AG10803 (cell line): ENCODE measurements at places on chromosomes 16 and 17.

- peak; percentile 74 for DNase-seq
Observed at GRCh38 chr16:87463722-87464690, 28.8 kb downstream of the ZCCHC14 start.

GRCh38 chr16:68715471-68715870, 21.6 kb upstream of the CDH1 start:
- DNase-seq, result no peak

- DNase-seq, result peak; percentile 15
Observed at GRCh38 chr17:48352630-48353029, 77.4 kb downstream of the SKAP1 start.

GRCh38 chr16:57500578-57501111, 14.4 kb upstream of the DOK4 start:
- DNase-seq, result no peak

- DNase-seq, result no peak
Observed at GRCh38 chr17:64496348-64496785, 487 bp downstream of the POLG2 start.

GRCh38 chr17:41446806-41447205, 6.0 kb upstream of the KRT38 start:
- peak; percentile 46 for DNase-seq

GRCh38 chr17:9860851-9861250, 35.1 kb downstream of the GLP2R start:
- no peak for DNase-seq

- no peak for DNase-seq
Observed at GRCh38 chr17:47703671-47704070, 9.7 kb downstream of the TBKBP1 start.

DNA sequence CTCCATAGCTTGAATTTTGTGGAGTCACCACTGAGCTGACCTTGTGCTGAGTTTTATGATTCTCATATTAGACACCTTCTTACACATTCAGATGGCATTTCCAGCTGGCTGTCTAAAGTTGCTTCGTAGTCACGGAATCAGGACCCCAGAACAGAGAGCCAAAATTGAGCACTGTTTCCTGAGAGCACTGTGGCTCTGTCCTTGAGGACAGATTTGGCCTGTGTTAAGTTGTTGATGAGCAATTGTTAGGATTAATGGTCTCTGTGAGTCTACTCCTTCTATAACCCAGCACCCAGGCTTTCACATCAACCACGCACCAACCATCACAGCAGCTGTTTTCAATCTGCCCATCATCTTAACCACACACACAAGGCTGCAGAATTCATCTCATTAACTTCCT, 277.5 kb upstream of the HSBP1 start:
- peak; percentile 97 for DNase-seq

GRCh38 chr16:7714775-7715174, 382.1 kb downstream of the RBFOX1 start:
- DNase-seq, result no peak

DNA sequence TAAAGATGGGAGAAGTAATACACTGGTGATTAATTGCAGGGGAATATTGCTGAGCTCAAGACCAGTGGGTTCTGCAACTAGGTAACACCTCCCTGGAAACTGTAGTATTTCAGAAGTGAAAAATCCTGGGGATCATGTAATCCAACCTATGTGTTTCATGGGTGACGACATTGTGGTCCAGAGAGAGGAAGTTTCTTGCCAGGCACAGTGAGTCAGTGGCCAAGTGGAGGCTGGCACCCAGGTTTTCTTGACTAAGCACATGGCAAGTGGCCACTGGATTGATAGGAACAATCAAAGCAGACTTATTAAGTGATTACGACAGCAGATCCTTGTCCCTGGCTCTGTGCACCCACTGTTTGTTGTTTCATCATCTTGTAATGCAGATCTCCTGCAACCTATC, 14.6 kb upstream of the CIITA start:
- DNase-seq, result peak; percentile 82

- DNase-seq, result peak; percentile 57
Observed at GRCh38 chr17:81090361-81091136, 55.6 kb downstream of the BAIAP2 start.

- DNase-seq, result peak; percentile 74
Observed at GRCh38 chr16:77584205-77584859, 138.0 kb upstream of the NUDT7 start.

GRCh38 chr17:58281511-58282011, 826 bp upstream of the MPO start:
- DNase-seq, result no peak

DNA sequence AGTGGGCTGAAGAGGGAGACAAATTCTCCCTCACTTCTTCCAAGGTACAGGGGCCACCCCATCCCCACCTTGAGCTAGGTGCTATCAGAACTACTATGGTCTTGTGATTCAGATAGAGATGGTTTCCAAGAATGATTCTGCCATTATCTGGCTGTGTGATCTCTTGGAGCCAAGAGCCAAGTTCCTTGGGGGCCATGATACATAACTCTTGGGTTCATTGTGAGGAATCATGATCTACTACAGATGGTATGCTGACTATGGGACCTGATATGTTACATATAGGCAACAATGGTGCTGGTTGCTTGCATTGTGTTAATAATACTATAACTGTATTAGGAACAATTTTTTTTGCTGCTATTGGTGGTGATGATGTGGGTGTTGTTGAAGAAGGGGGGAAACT, 45.7 kb downstream of the DYNLRB2 start:
- DNase-seq, result peak; percentile 12

DNA sequence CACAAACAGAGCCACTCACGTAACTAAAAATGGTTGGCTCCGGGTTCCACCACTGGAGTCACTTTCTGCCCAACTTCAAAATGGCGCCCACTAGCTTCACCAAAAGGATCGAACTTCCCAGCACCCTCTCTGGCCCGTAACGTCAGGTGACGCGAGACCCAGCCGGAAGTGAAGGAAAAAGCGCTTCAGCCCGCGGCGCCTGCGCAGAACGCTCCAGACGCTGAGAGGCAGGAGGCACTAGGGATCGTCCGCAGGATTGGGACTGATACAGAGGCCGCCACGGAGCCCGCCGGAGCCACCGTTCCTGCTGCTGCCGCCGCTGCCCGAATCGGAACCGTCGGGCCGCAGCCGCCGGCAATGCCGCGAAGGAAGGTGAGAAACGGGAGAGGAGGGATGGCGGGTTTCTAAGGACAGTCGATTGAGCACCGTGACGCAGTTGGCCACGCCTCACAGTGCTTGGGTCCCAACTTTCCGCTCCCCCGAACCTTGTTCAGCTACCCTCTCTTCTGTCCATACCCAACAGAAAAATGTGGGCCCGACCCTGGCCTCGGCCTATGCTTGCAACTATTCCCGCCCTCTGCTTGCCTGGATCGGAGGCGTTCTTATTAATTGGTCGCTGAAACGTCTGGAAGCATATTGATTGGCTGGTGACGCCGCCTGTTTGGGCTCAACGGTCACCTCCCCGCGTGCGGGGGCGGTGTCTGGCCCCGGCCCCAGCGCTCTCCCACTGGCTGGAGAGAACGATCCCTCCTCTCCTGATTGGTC, at the start of gene KAT7:
KAT7 (plus strand) TSS at position 204 of the 765 bp plus-strand sequence; CDS start at position 358, 154 bp downstream.
- peak; percentile 99 for DNase-seq

DNA sequence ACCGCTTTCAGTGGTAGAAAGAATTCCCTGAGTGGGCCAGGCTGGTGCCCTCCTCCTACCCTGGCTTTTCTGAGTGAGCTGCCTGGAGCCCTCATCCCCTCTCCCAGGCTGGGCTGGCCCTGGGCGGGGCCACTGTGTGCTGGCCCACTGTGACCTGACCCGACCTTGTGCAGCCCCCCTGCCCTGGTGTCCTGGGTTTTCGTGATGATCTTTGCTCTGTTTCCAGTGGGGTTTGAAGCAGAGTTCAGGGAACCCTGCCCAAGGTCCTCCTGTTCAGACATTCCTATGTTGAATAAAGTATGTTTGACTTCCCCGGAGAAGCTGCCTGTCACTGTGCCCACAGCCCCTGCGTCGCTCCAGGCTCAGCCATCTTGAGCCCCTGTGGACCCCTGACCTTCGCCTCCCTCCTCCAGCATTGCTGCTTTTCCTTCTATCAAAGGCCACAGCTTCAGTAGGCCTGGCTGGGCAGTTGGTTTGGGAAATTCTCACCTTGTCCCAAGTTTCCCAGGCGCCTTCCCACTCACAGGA, 13.7 kb upstream of the NAGLU start:
- no peak for DNase-seq

DNA sequence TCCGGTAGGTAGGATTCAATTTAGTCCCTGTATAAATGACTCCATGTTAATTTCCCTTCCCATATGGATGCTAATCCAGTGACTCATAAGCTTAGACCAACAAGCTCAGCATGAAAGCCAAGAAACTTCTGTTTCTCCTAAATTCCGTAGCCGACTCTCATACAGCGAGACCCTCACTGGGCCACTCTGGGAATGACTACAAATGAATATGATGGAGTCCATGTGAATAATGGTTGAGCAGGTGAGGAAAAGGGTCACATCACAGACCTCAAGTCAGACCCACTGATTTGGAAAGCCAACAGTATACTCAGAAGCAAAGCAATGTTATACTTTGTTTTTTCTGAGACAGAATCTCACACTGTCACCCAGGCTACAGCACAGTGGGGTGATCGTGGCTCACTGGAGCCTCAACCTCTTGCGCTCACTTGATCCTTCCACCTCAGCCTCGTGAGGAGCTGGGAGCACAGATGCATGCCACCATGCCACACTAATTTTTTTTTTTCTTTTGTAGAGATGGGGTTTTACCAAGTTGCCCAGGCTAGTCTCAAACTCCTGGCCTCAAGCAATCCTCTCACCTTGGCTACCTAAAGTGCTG, 14.6 kb downstream of the RSL1D1 start:
- peak; percentile 77 for DNase-seq

- no peak for DNase-seq
Observed at GRCh38 chr16:29842732-29843346, 20.2 kb downstream of the CDIPT start.

- no peak for DNase-seq
Observed at GRCh38 chr17:63533433-63534077, 10.4 kb downstream of the KCNH6 start.

DNA sequence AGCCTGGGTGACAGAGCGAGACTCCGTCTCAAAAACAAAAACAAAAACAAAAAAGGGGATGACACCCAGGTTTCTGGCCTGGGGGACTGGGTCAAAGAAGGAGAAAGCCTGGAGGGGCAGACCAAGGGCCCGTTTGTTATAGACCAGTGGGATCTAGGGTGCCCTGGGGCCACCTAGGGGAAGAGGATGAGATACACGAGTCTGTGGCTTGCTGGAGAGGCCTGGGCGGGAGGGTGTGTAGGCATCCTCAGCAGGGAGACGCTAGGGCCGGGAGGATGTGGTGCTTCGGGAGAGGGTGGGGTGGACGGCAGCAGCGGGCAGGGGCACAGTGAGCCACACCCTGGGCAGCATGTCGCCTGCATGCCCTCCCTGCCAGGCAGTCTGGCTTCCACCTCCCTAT, 17.1 kb upstream of the CRK start:
- no peak for DNase-seq

GRCh38 chr17:35651467-35651866, 64.3 kb downstream of the AP2B1 start:
- no peak for DNase-seq
